ENCODE measurements at places on chromosomes 12 and 14.
A peak's percentile ranks its signal among the peaks of the same experiment; 100 is the strongest.

- DNase-seq, result no peak
These were observed 56.2 kb upstream of the NID2 start for GRCh38 chr14:52124791-52125684.

GRCh38 chr14:77667331-77667730, 40.5 kb downstream of the ALKBH1 start:
- DNase-seq, result no peak

- no peak for DNase-seq
These were observed 286.2 kb downstream of the CACNA1C start for GRCh38 chr12:2338991-2339431.

GRCh38 chr12:124307556-124307825, 12.6 kb downstream of the RFLNA start:
- no peak for DNase-seq

DNA sequence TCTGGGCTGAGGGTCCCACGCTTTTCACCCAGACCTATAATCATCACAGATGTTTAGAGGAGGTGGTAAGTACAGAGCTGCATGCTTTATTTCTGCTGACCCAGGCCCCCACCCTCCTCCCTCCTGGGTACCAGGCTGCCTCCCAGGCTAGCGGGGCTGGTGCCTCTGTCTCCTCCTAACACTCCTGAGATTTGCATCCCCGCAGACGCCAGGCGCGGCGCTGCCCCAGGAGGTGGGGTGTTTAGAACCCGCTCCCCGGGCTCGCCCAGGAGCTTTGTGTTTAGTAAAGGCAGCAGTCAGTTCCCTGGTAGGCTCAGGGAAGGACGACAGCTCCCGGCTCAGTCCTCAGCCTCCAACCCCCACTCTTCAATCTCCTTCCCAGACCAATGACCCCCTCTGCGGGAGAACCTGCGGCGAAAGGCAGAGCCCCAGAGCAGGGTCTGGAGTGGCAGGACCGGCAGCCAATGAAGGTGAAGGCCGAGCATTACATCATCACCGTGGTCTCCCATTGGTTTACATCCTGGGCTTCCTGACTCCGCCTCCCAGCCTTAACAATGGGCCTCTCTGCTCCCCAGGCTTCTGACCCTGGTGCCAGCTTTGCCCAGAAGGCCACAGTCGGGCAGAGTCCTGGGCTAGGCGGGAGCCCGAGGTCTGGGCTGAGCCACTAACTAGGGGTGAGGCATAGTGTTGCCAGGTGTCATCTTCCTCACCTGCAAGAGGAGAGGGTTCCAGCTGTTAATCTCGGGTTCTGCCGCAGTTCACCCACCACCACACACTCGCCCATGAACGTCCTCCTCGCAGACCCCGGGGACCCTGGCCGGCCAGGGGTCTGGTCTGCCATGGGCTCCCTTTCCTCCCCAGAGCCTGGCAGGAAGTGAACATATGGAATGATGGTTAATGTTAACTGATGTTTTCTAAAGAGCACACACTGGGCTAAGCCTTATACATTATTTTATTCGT, 57.5 kb downstream of the CALM1 start:
- peak; percentile 42 for DNase-seq

- DNase-seq, result no peak
These were observed 43.7 kb downstream of the DDX11 start for GRCh38 chr12:31117203-31118011.

GRCh38 chr12:106301611-106302321, 767 bp upstream of the TCP11L2 start:
- DNase-seq, result no peak

DNA sequence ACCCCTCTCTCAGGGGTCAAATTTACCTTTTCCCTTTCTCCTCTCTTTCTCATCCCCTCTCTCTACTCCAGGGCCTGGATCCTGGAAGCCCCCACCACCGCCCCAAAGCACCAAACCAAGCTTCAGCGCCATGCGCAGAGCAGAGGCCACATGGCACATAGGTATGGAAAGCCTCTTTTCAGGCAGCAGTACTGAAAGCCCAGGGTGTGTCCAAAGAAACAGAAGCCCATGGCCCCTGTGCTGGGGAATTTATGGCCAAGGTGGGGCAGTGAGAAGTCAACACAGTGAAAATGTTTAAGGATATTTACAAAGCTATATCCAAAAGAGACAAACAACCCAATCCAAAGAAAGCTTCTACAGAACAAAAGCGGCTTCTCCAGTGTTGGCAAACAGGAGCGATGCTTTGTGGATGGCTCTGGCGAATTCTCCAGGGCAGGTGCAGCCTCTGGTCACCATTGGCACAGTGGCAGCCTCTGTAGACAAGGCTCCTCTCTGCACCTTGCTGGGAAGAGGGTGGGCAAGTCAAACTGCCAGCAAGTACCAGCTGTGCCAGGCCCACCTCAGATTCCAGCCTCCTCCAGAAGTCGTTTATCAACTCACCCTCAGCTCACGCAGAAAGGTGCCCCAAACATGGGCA, 4.7 kb upstream of the CPNE6 start:
- DNase-seq, result no peak

- no peak for DNase-seq
These were observed 186.7 kb upstream of the PDE3A start for GRCh38 chr12:20181416-20182180.

- no peak for DNase-seq
These were observed 26.0 kb downstream of the SCYL2 start for GRCh38 chr12:100293017-100293416.

DNA sequence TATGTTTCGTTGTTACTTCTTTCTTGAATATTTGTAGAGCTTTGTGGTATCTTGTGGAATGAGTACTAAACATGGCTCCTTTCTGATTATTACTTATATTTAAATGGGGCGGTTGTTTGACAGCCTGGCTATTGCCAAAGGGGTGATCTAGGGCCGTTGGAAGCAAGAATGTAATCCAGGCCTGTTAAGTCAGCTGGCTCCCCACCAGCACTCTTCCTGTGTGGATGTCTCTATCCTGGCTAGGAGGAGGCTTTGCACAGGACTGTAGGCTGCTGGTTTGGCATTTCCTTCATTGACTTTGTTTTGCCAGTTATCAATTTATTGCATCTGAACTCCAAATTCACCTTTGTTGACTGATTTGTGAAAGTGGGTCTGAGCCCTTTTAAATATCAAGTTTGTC, 5.6 kb downstream of the FAM234B start:
- DNase-seq, result no peak

GRCh38 chr12:42887657-42888056, 298.1 kb upstream of the PRICKLE1 start:
- DNase-seq, result no peak
